Caudate nucleus (tissue), 63 donors: ENCODE measurements at places on chromosomes 13 and 19.

DNA sequence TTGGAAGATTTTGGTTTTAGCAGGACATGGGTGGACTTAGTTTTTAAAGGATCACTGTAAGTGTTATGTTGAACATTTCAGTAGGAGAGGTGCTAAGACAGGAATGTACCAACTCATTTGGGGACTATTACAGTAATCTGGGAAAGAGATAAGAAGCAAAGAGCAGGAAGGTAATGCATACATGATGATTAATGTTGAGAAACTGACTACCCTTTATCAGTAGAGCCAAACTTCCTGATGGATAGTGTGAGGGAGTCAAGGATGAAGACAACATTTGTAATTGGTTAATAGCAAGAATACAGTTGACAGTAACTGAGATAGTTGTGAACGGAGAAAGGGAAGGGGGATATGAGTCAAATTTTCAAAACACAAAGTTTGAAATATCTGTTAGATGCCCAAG lies 421.9 kb upstream of the PRR20A start:
- DNase-seq: no peak

GRCh38 chr19:47779524-47780214 lies 1.2 kb downstream of the SELENOW start:
- DNase-seq: peak; percentile 61

- DNase-seq: no peak
These were observed 26.0 kb downstream of the NAXD start for GRCh38 chr13:110641055-110642015.

GRCh38 chr19:10085641-10086590 lies at the start of gene SHFL:
Gene SHFL, plus strand, starts transcription at chr19:10086317. Its CDS starts 111 bp downstream, at chr19:10086428.
- peak; percentile 51 for DNase-seq

- DNase-seq: no peak
These were observed 19.4 kb upstream of the KBTBD6 start for GRCh38 chr13:41152005-41152404.

- no peak for DNase-seq
These were observed 87.2 kb downstream of the RXFP2 start for GRCh38 chr13:31826521-31826920.

DNA sequence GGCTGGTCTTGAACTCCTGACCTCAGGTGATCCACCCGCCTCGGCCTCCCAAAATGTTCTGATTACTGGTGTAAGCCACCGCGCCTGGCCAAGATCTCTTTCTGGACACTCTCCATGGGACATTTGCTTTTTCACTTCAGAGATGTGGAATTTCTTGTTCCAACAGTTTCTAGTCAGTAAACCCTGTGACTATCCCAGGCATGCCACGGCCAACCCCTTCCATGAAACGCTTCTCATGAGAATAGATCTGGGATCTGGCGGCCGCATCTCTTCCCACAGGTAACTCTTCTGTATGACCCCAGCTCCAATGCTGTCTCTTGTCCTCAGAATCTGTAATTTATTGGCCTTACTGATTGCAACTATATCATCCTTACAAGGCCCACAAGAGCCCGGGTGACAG lies 16.2 kb downstream of the PLPP2 start:
- no peak for DNase-seq

GRCh38 chr19:15223649-15224361 lies 8.4 kb downstream of the EPHX3 start:
- no peak for DNase-seq

DNA sequence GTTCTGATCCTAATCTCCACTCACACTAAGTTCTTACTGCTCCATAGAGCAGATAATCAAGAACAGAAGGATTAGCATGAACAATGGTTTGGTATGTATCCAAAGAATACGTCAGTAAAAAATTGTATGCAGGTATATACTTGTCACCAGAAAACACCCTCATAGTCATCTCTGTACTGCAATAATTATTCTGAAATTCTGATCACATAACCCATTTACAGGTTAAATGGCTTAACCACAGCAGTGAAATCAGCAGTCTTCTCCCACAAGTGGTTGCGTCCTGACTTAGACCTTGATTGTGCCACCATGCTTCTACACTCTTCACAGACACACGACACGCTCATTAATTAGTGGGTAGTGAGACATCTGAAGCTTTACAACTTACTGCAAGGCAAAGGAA lies 50.9 kb downstream of the LNX2 start:
- DNase-seq: no peak

- no peak for DNase-seq
These were observed 30.6 kb upstream of the DPP9 start for GRCh38 chr19:4754248-4754647.

GRCh38 chr13:28710161-28710560 lies 8.6 kb downstream of the SLC46A3 start:
- no peak for DNase-seq

DNA sequence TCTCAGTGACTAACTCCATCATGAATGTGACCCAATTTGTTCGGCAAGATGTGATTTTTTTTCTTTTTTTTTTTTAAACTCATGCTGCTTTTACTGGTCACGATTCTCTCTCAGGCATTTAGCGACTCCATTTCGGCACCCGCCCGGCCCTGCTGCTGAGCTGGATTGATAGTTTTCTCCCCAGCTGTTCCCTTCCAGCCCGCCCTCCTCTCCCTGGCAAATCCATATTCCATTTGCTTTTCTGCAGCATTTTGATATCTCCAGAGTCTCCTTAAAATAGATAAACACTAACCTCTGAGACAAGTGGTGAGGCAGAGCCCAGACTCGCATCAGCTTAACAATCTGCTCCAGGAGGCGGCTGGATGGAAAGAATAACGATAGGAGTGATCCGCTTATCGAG lies 55.5 kb upstream of the KATNAL1 start:
- DNase-seq: no peak

DNA sequence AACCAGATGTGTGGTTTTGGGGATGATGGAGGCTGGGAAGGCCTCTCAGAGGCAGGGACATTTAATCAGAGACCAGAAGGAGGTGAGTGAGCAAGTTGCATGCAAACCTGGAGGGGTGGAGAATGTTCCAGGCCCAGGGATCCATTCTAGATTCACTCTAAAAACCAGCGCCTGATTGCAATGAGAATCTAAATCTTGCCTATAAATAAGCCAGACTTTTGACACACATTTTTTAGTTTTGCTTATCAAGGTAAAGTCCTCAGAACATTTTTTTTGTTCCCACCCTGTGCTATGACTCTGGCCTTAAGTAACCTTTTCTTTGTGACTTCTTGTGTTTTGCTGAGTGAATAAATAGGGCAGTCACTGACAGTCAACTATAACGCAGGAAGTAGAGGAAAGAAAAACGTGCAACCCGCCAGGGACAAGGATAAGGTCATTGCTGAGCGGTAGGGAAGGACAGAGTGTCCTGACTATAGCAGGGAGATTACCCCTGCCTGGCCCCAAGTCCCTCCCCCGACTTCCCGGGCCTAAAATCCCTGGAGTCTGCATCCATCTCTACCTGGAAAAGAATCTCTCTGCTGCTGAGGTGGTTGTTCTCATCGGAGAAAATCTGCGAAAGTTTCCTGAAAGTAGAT lies 14.4 kb downstream of the RGL3 start:
- DNase-seq: no peak

DNA sequence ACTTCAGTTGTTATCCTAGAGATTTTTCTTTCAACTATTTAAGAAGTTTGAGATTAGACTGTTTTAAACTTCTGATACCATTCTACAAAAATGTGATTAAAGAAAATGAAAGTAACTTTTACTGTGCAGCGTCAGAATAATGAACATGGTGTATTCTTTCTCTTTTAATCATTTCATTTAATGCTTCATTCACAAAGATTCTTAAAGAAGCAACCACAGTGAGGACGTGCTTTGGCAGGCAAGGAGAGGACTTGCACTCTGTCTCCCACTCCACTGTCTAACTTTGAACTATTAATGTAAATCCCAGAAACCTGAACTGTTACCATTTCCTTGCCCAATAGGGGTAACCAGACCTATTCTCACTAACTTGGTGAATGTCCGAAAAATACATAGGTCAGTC lies 137.0 kb downstream of the KCNRG start:
- no peak for DNase-seq

GRCh38 chr19:38769635-38770211 lies 3.6 kb downstream of the LGALS7 start:
- peak; percentile 9 for DNase-seq

DNA sequence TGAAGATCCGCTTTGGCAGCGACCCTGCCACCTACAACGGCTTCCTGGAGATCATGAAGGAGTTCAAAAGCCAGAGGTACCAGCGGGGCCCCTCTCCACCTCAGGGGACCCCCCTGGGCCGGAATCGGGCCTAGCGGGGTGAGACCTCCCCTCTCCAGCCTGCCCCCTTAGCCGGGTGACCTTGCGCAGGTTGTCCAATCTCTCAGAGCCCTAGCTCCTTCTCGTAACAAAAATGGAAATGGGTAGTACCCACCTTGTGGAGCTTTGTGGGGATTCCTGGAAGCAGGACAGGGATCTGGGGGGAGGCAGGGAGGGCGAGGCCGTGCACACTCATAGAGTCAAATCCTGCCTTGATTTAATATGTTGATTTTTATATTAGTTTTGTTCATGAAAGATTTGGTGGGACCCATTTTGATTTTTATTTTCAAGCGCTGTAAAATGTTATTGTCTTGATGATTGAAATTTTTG lies 658 bp downstream of the SIN3B start:
- no peak for DNase-seq

DNA sequence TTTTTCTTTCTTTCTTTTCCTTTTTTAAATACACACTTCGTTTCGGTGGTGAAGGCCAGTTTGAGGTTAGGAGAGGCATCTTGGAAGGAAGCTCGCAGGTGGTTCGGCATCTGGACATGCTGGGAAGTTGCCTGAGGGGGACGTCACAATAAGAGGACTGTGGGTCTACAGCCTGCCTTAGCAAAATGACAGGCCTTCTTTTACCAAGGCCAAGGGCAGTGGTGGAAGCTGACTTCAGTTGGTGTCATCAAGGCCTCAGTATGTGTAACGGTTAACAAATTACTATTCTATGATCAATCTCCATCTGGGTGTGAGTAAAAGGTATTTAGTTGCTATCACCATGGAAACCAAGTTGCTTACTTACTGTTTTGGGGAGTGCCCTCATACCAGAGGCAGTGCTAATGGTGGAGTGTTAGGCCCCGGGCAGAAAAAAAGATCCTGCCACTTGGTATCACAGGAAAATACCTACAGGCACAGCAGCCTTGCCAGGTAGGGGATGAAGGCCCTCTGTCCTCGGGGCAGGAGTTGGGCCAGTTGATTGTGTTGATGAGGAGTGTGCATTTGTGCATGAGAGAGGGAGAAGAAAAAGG lies 10.3 kb downstream of the ACTN4 start:
- no peak for DNase-seq

DNA sequence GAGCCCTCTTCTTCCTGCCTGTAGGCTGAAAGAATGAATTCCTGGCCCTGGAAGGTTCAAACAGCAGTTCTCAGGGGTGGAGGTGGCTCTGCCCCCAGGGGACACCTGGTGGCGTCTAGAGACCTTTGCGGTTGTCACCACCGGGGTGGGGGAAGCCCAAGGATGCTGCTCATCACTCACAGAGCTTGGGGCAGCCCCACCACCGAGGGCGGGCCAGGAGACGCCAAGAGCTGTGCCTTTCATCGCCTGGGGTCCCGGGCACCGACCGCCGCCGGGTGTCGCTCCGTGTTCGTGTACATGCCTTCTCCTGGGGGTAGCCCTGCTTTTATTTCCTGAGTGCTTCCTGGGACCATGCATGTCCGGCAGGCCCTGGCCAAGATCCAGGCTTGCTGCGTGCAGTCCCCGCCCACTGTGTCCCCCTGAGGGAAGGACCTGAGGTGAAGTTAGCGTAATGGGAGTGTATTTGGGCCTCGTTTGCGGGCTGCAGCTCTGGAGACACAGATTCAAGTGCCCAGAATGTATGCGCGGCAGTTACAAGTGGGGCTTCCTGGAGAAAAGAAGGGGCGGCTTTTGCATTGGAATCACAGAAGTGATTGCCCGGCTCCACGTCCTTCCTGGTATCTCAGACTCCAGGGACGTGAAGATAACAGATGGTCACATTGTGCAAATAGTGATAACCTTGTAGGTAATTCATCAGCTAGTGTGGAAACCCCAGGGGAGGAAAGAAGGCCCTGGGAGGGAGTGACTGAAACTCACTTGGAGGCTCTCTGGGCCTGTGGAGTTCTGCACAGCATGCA lies 7.8 kb downstream of the DOT1L start:
- DNase-seq: no peak

DNA sequence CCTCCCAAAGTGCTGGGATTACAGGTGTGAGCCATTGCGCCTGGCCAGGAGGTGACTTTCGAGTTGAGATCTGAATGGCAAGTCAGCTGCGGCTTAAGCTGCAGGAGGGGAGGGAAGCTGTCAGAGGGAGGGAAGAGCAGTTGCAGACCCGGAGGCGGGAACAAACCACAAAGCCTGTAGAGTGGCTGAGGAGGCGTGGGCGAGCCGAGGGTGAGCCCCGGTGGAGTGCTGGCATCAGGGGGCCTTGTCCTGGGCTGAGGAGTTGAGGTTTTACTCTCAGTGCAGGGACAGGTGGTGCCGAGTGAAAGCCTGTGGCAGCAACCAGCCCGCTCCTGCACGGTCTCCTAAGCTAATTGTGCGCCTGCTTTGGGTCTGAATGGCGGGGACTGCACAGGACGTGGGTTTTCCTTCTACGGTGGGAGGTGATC lies 24.2 kb downstream of the PPP1R37 start:
- DNase-seq: no peak

GRCh38 chr13:20274466-20274865 lies 42.3 kb upstream of the GJB6 start:
- no peak for DNase-seq

GRCh38 chr13:42612021-42612765 lies 38.2 kb downstream of the TNFSF11 start:
- no peak for DNase-seq

DNA sequence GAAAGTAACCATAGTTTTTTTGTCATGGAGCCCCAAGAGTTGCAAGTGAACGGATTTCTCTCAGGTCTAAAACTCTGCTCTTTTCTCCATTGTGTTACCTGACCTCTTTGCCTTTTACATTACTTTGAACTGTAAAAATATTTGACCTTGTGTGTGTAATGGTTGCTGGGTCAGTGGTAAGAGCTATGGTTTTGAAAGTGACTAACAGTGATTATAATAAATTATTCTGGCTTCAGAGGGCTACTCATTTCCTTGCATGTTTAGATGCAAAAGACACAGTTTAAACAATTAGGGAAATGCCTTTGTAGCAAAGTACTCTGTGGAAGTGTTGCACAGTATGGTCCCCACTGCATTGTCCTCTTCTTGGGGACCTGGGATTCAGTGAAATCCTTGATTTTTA lies 29.3 kb upstream of the PSG8 start:
- no peak for DNase-seq

DNA sequence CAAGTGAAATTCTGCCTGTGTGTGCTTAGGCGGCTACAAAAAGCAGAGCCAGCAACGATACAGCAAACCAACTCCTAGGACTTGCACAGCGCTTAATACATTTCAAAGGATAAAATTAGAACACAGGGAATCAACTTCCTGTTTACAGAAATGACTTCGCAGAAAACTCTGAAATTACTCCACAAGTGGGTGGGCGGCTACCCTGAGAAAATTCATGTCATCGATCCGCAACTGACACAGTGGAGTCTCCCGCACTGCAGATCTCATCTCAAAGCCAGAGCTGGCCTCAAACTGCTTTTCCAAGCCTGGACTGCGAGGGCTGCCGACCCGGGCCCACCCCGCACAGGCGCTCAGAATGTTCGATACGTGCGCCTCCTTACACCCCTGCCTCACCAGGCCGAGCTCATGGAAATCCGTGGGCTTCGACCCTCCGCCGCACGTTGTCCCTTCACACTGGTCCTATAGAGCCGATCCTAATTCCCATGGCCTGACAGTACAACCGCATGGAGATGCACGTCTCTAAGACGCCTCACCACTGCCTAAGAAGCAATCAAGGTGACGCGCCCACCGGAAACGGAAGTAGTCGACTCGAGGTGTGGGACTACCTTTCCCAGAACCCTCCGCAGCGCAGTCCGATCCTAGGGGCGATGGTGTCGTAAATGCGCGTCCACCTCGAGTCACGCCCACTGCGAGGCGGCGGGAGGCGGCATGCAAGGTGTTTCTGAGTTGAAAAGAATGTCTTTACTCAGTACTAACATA lies at the start of gene ZNF229:
TSS of gene ZNF229 (minus strand) at position 557 of the 759 bp plus-strand sequence. CDS start 5,625 bp downstream, outside the sequence.
- peak; percentile 76 for DNase-seq
